ENCODE measurements at places on chromosomes 11 and 22.

DNA sequence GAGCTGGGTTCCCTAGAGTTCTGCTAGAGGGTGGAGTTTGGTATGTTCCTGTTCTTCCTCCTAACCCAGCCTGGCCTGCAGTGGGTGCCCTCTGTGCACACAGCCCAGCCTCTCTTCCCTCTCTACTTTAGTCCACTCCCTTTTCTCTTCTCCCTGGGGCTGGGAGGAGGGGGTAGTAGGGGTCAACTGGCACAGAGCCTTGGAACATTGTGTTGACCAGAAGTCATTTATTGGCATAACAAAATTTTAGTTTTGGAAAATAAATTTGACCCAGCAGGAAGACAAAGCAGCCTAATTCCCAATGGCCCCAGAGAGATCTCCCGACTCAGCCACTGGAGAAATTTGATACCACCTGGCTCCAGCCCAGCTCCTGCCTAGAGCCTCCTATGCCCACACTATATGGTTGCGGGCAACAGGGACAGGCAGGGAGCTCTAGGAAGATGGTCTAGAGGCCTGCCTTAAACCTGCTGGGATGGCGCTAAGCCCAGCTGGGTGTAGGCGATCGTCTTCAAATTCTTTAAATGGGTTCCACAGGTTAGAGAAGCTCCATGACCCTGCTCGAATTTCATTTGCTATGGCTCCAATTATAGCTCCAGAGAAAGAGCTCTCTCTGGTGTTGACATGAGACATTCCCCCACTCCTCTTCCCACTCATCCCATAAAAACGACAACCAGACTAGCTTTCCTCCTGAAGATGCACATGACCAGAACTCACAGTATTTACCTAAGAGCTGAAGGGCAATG lies 9.9 kb downstream of the PCSK7 start:
- DNase-seq = no peak

GRCh38 chr11:113505541-113506375 lies 30.6 kb upstream of the DRD2 start:
- DNase-seq = no peak

- DNase-seq = no peak
Observed at GRCh38 chr11:134560566-134561330, 148.7 kb upstream of the B3GAT1 start.

DNA sequence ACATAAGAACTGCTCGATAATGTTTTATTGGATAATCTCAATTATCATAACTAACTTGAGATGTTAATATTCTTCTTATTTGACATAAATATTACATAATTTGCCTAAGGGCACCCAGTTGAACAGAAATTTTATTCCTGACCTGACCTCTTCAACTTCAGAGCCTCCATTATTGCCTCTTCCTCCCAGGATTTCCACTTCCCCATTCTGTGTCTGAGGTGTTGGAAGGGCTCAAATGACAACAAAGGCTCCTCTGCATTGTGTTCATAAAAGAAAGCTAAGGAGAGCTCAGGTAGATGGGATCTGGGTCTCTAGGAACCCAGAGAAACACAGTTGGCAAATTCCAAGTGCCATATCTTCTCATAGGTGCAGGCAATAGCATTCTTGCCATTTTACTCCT lies 61.2 kb upstream of the ARHGAP20 start:
- DNase-seq = no peak

- DNase-seq = no peak
Observed at GRCh38 chr11:110077831-110078325, 15.3 kb upstream of the ZC3H12C start.

GRCh38 chr22:49433717-49434611 lies 393.7 kb downstream of the BRD1 start:
- DNase-seq = no peak

DNA sequence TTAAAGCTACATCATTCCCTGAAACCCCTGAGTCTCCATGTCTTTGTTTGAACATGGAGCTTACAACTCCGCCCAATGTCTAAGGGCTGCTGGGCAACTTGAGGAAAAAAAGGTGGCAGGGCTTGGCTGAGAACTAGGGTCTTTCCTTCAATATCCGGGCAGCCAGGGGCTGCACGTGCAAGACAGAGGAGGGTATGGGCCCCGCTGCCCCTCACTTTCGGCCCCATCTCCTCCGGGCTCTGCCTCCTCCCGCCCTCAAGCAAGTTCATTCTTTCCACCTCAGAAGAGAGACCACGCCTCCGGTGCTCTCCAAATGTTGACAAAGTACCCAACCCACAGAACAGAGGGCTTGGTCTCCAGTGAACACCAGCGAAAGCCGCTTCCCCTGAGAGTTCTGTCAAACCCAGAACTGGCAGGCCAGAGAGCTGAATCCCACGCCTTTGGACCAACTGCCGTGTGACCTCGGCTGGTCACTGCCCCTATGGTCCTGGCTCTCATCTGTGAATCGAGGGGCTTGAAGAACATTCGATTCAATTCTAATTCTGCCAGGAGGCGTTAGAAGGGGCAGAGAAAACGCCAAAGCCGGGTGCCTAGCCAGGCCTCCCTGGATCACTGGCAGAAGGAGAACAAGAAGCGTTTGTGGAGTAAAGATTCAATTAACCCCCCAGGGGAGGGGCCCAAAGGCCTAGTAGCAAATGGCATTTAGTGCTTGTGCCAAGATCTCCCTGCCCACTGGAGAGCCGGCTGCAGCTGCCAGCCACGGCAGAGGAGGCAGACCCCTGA lies 7.3 kb downstream of the PDGFB start:
- DNase-seq = no peak

GRCh38 chr11:17538731-17539130 lies 5.5 kb downstream of the USH1C start:
- DNase-seq = no peak

DNA sequence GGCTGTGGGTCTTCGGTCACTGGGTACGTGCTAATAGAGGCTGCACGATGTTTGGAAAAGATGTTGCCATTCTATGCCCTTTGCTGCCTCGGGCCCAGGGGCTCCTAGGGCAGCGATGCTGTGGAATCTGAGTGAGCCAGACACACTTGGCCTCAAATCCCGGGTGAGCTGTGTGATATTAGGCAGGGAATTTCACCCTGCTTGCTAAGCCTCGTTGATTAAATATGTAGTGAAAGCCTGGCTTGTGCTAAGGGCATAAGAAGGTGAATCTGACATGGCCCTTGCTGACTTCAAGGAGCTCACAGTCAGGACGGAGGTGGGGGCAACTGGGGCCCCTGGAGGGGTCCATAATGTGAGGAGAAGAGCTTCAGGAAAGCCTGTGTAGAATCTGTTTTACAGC lies 5.4 kb upstream of the HMOX1 start:
- DNase-seq = no peak

DNA sequence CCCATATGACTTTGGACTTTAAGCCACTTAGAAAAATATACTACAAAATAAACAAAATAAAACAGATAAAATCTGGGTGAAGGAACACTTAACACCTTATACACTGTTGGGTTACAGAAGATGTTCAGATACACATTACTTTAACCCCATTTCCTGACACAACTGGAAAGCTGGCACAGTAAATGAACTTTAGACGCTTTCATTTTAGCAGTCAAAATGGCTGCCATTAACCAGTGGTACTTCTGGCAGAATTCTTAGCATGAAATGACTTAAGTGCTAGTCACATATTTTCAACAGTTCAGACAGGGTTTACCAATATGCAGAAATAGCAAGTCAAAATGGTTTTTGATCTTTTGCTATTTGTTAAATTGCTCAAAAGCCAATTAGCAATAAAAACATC lies 37.9 kb downstream of the PIK3C2A start:
- DNase-seq = no peak

- no peak for DNase-seq
Observed at GRCh38 chr11:24793479-24793878, 296.6 kb downstream of the LUZP2 start.

DNA sequence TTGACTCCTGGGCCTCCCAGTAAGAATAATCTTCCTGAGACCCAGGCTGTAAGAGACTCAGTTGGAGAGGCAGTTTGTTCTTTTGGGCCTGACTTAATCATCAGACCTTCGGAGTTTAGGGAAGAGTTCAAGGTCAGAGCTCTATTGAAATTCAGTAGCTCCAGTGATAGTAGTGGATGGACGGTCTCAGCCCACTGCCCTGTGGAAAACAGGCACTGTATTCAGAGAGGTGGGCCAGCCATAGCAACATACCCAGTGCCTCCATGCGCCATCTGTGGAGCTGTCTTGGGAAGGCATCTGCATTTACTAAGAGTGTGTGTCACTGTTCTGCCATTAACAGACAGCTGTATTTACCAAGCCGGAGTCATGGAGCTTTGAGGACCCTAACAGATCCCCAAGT lies 2.9 kb downstream of the SMARCB1 start:
- no peak for DNase-seq

GRCh38 chr11:8230921-8231847 lies 32.5 kb downstream of the LMO1 start:
- no peak for DNase-seq

GRCh38 chr11:57294225-57295131 lies 30.3 kb downstream of the TNKS1BP1 start:
- no peak for DNase-seq

DNA sequence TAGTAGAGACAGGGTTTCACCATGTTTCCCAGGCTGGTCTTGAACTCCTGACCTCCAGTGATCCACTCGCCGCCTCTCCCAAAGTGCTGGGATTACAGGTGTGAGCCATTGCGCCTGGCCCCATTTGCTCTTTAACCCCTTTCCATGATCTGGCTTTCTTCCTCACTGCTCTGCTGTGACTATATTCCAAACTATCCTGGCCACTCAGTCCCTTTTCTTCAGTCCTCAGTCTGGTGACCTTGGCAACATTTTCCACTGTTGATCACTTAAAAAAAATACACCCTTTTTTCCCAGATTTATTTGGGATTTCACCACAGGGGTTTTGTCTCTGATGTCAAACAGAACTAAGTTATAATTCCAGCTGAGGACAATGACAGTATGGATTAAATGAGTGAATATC lies 24.5 kb downstream of the MMP20 start:
- no peak for DNase-seq

GRCh38 chr11:94545264-94546161 lies 1.8 kb downstream of the FUT4 start:
- no peak for DNase-seq

DNA sequence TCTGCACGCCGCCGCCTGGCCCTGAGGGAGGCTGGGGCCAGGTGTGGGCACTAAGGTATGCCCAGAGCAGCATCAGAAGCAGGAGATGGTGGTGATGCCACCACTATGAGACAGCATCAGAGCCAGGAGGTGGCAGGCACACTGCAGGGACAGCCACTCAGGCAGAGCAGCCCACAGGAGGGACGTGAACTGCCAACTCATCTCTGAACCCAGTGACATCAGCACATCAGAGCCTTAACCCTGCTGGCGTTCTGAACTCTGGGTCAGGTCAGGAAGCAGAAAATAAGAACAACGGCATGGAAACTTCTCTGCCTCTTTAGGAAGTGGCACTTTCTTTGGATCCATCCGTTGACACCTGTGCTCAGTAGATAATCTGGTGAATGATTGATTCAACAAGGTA lies 14.7 kb upstream of the IFT27 start:
- no peak for DNase-seq

DNA sequence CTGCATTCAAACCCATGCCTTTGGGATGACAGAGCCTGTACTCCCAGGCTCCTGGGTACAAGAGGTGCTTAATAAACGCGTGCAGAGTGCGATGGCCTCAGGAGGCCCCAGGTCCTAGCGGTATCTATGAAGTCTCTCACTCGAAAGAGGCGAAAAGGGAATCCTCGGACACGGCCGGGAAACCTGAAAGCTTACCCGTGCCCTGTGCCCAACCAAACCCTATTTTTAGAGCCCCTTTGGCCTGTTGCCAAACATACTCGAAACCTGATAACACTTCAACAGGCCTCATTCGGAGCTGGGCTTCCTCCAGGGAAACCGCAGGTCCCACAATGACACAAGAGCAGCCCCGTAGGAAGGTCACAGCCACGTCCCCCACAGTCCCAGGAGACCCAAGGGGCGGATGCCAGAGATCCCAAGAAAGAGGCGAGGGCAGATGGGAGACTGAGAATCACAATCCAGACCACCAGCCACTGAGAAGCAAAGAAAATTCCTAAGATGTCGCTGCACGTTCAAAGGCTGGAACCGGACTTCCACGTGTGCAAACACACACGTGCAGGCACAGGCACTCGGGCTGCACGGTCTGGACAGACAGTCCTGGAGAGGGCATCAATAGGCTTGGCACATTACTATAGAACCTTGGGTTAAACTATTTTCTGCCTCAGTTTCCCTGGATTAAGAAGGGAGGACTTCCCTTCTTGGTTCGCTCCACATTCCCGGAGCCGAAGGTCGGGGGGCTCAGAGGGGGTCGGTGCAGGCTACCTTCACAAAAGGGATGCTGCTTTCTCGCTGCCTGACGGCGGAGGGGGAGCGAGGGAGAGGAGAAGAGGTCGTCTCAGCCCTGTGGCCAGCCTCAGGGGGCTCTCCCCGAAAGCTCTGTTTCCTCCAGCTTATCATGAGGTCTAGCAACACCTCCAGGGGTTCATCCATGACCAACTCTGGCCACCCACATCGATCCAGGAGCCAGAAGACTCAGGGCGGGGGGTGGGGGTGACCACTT lies 8.2 kb downstream of the PDGFB start:
- no peak for DNase-seq

DNA sequence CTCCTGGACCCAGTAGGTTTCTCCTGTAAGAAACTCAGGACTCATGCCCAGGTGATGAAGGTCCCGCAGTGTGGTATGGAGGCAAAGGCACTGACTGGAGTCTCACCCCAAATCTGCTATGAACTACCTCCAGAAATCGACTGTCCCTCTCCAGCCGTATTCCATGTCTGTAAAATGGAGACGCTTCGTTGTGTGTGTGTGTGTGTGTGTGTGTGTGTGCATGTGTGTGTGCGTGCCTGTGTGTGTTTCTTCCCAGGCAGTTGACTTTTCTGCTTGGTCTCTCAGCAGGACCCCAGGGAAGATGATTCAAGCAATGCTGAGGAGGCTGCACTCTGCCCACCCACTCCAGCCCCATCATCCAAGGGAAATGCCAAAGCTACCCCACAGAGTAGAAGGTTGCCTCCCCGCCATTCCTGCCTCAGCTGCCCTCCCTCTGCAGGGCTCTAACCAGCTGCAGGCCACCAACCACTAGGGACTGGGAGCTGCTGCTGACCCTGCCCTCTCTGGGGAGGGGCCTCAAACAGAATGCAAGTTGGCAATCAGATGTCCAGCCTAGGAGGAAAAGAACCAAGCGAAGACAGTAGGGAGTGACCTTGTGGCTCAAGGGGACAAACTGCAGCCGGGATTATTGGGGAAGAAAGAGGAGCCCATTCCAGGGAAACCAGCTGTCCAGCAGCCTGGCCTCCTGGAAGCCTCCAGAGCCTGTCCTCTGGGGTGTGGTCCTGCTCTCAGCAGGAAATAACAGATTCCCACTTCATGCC lies 56.2 kb downstream of the SLC22A12 start:
- DNase-seq = no peak

DNA sequence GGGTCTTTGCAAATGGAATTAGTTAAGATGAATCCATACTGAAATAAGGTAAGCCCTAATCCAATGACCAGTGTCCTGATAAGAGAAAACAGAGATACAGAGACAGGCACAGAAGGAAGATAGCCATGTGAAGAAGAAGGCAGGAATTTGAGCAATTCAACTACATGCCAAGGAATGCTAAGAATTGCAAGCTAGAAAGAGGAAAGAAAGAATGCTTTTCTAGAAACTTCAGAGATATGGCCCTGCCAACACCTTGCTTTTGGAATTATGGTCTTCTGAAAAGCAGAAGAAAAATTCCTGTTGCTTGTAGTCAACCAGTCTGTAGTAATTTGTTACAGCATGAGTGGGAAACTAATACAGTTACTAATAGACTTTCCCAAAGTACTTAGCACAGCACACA lies 111.3 kb downstream of the SLC17A6 start:
- no peak for DNase-seq

- no peak for DNase-seq
Observed at GRCh38 chr11:62050716-62051115, 73.1 kb upstream of the INCENP start.

GRCh38 chr11:17379383-17380180 lies 8.9 kb downstream of the KCNJ11 start:
- no peak for DNase-seq
